ENCODE measurements at places on chromosomes 1 and 21.
A peak's percentile ranks its signal among the peaks of the same experiment; 100 is the strongest.

DNA sequence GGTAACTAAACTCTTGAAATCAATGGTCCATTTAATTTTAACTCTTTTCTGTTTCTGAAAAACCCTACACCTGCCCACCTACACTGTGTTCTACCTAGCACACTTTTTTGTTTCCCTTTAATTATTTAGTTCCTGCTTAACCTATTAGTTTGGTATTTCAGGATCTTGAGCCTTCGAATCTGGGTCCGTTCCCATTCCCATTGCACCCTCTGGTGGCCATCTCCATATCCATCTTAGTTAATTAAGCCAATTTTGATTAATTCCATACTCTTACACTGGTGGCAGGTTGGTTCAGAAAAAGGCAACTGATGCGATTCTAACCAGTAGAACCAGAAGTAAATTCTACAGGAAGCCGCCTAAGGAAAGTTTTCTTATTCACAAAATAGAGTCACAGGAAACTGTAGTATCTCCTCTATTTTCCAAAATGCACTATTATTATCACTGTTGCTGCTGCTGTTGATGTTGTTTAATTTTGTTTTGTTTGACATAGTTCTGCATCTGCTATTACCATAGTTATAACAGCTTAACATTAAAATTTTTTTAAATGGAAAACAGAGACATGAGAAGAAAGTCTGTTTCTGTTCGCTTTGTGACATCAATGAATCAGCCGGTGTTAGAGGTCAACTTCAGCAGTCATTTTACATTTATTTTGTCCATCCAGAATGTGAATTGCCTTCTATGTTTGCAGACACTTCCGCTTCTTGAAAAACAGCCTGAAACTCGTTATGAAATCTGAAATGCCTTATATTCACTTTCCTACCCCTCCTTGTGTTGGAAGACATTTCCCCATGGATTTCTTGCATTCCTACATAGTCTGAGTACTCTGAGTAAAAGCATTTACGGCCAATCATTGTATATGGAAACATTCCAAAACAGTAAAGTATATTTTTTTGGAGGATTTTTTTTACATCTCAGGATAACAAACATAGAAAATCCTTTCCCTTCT lies 115.5 kb upstream of the NCAM2 start:
- DNase-seq, result peak; percentile 53

GRCh38 chr1:201596101-201596868 lies 57.4 kb downstream of the NAV1 start:
- no peak for DNase-seq

- no peak for DNase-seq
Observed at GRCh38 chr1:203461717-203462116, 13.9 kb upstream of the PRELP start.

- no peak for DNase-seq
Observed at GRCh38 chr1:1305300-1306069, 2.2 kb downstream of the ACAP3 start.

GRCh38 chr1:153698923-153699714 lies 20.6 kb downstream of the NPR1 start:
- no peak for DNase-seq

All from nephron progenitor cell (in vitro differentiated cells).